ENCODE measurements at places on chromosomes 2 and 18.

DNA sequence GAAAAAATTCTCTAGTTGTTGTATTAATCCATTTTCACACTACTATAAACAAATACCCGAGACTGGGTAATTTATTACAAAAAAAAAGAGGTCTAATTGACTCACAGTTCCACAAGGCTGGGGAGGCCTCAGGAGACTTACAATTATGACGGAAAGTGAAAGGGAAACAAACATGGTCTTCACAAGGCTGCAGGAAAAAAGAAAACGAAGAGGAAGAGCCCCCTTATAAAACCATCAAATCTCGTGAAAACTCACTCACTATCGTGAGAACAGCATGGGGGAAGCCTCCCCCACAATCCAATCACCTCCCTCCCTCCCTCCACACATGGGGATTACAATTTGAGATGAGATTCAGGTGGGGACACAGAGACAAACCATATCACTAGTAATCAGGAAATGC is 61.7 kb upstream of the SPTBN1 start:
- DNase-seq: no peak

DNA sequence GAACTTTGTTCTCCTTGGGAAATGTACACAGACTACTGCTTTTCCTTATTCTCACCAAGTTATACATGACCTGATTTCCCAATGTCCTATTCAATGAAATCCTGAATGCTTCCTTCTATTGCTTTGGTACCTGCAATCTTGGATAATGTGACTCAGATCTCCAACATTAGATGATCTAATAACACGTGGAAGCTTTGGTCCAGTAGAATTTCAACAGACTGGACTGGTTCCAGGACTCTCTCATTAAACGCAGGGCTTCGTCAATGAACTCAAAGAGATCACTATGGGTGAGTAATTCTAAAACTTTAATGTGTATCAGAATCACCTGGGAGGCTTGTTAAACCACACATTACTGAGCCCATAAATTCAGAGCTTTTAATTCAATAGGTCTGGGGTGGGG is 413.6 kb upstream of the KCNH7 start:
- DNase-seq: no peak

DNA sequence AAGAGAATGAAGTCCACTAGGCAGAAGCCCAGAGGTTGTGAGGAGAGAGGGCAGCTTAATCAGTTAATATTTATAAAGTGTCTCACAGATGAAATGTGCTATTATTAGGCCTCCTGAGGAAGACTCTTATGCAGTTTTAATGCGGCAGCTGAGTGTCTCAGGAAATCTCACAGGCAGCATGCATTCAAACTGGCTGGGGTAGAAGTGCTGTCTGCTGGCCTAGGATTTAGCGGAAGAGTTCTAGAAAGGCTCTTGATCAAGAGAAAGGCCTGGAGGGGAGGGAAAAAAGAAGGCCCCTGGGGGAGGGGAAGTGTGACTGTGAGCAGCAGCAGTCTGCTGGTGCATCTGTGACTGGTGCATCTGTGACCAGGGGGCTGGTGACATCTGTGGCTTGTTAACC is 133.0 kb downstream of the FSHR start:
- no peak for DNase-seq

GRCh38 chr2:47165001-47165555 is 10.0 kb upstream of the STPG4 start:
- DNase-seq: no peak

All from right cardiac atrium (tissue), 5 donors.